Activated CD8-positive, alpha-beta T cell treated with anti-CD3 and anti-CD28 coated beads for 36 hours (primary cell): ENCODE measurements at places on chromosomes 4 and X. TPM values are rescaled to one million over a fixed set of nuclear protein-coding genes. Genes with fewer than 3 reads are reported as not detected.

The SHROOM4 gene
- not detected for total RNA-seq

The TGIF2LX gene
- not detected for total RNA-seq

The PDS5A gene
- 106 TPM for total RNA-seq

The ZXDB gene
- total RNA-seq: 6.6 TPM

The EVC2 gene
- 1.3 TPM for total RNA-seq

The LRCH2 gene
- not detected for total RNA-seq

The MRFAP1 gene
- 107 TPM for total RNA-seq

- no peaks in the 10 kb centered on the region for H3K4me1 ChIP-seq
- no peak overlapping the region for H3K4me3 ChIP-seq
Observed at GRCh38 chr4:23220911-23221310, 528.2 kb downstream of the GBA3 start.

DNA sequence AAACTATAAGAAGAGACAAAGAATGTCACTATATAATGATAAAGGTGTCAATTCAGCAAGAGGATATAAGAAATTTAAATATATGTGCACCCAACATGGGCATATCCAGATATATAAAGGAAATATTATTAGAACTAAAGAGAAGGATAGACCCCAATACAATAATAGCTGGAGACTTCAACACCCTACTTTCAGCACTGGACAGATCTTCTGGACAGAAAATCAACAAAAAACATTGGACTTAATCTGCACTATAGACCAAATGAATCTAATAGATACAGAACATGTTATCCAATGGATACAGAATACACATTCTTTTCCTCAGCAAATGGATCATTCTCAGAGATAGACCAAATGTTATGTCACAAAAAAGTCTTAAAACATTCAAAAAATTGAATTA is 327.7 kb downstream of the PPP1R2C start:
- no peak for DNase-seq
- no peak overlapping the region for H3K4me3 ChIP-seq
- H3K27ac ChIP-seq: no peak overlapping the region
- H3K36me3 ChIP-seq: no peaks in the 10 kb centered on the region
- H3K4me1 ChIP-seq: no peaks in the 10 kb centered on the region

DNA sequence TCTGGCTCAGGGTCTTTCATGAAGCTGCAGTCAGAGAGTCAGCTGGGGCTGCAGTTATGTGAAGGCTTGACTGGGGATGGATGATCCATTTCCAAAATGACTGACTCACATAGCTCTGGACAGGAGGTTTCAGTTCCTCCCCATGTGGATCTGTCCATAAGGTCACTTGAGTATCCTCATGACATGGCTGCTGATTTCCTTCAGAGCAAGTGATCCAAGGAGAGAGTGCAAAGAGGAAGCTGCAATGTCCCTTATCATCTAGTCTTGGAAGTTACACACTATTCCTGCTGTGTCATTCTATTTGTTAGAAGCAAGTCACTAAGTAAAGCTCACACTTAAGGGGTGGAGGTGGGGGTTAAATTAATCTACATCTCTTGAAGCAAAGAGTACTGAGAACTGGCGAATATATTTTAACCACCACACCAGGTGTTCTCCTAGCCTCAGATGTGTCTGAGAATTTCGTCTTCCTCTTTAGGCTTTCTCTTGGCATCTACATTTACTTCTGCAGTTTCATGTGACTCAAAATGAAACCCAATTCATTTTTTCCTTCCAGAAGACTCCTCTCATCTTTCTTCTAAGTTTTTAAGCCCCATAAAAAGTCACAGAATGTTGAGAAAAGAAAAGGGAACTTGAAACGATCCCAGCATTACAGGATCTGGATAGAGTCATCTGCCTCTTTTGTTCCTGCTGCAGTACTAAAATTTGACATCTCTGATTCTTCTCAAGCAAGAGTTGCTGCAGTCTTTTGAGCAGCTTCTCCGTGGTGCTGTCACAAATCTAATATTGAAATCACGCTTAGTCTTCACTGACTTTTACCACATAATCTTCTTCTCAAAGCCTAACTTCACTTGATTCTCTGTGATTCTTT is 3.8 kb upstream of the GRPR start:
- peaks cover 3% of the 10 kb centered on the region for H3K36me3 ChIP-seq
- H3K4me1 ChIP-seq: peaks cover 21% of the 10 kb centered on the region
- DNase-seq: no peak
- H3K27me3 ChIP-seq: peaks cover 14% of the 10 kb centered on the region
- H3K4me3 ChIP-seq: no peak overlapping the region
- no peak overlapping the region for H3K27ac ChIP-seq

- peak overlapping the region; percentile 99 for H3K27ac ChIP-seq
- DNase-seq: peak; percentile 71
- peaks cover 49% of the 10 kb centered on the region for H3K36me3 ChIP-seq
- peaks cover 15% of the 10 kb centered on the region for H3K4me1 ChIP-seq
Observed at GRCh38 chrX:71533851-71534561, 1.1 kb downstream of the OGT start.

DNA sequence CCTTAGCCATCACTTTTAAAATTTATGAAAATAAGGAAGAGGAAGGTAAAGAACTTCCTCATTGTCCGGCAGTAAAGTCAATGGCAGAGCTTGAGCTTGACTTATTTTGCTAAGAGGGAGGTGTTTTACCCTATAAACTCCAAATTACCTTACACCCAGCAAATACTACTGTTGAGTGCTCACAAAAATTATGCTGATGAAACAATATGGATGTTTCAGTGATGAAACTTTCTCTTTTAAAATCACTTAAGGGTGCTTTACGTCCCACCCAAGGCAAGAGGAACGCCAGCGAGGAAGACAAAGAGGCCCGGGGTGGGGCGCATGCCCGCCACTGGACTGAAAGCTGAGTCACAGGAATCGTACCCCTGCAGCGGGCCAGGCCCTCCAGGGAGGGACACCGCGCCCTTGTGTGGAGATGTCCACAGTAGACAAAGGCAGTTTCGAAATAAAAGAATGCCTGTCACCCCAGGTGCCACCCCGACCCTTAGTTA is 560 bp upstream of the TMSB4X start:
- peaks cover 53% of the 10 kb centered on the region for H3K36me3 ChIP-seq
- peak overlapping the region; percentile 95 for H3K27ac ChIP-seq
- DNase-seq: peak; percentile 72
- no peaks in the 10 kb centered on the region for H3K27me3 ChIP-seq
- peaks cover 10% of the 10 kb centered on the region for H3K4me1 ChIP-seq

DNA sequence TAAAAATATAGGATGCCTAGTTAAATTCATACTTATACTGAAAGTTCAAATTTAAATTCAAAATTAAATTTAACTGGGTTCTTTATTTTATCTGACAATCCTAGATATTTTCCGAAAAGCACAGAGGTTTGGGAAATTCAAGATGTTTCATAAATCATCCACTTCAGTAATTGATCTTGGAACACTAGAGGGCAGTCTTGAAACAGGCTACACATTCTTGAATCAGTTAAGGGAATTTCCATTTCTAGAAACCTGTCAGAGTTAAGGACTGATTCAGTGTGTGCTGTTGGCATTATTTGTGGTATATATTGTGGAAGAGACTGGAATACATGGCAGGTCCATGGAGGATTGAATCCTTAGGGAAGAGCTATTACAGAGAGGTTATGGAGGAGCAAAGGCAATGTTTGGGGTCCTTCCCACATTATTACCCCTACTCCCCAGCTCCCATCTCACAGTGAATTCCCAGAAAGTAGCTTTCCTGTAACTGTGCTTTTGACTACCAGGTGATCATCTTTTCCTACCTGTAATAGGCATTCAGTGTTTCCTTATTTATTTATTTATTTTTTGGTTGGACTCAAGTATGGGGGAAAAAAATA is 92.9 kb downstream of the EGF start:
- H3K27ac ChIP-seq: no peak overlapping the region
- DNase-seq: no peak
- H3K4me1 ChIP-seq: peaks cover 2% of the 10 kb centered on the region
- no peaks in the 10 kb centered on the region for H3K36me3 ChIP-seq
- H3K27me3 ChIP-seq: peaks cover 2% of the 10 kb centered on the region
- H3K4me3 ChIP-seq: no peak overlapping the region

- no peak overlapping the region for H3K4me3 ChIP-seq
- peaks cover 50% of the 10 kb centered on the region for H3K36me3 ChIP-seq
- H3K4me1 ChIP-seq: no peaks in the 10 kb centered on the region
Observed at GRCh38 chr4:98332017-98332416, 70.8 kb downstream of the RAP1GDS1 start.

- H3K4me3 ChIP-seq: no peak overlapping the region
- H3K36me3 ChIP-seq: peaks cover 2% of the 10 kb centered on the region
- DNase-seq: no peak
- H3K27me3 ChIP-seq: no peaks in the 10 kb centered on the region
- H3K4me1 ChIP-seq: no peaks in the 10 kb centered on the region
Observed at GRCh38 chr4:119570401-119570800, 58.2 kb downstream of the PDE5A start.

- peak; percentile 65 for DNase-seq
- H3K4me3 ChIP-seq: no peak overlapping the region
- peaks cover 3% of the 10 kb centered on the region for H3K27me3 ChIP-seq
- no peaks in the 10 kb centered on the region for H3K4me1 ChIP-seq
Observed at GRCh38 chrX:63250253-63250868, 100.8 kb downstream of the SPIN4 start.

DNA sequence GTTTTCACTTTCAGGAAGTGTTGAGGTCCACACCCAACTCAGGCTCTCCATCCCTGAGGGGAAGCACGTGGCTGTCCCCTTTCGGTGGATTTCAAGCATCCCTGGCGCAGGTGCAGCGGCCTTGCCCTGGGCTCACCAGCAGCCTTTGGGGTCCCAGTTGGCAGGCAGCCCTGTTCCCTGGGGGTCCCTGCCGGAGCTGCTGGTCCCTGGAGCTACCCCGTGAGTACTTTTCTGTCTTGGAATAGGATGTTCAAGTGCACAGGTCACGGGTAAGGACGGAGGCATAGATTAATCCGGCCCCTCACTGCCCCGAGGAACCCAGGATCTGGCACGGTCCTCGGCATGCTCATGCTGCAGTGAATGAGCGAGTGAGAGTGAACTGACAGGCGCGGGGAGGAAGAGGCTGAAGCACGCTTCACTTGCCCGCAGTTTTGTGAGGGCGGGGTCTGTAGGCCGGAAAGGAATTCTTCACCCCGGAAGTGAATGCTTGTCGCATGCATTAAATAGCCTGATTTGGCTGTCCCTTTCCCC is 117.2 kb upstream of the FAT1 start:
- H3K27me3 ChIP-seq: no peaks in the 10 kb centered on the region
- H3K4me3 ChIP-seq: no peak overlapping the region
- H3K36me3 ChIP-seq: no peaks in the 10 kb centered on the region
- H3K27ac ChIP-seq: no peak overlapping the region

DNA sequence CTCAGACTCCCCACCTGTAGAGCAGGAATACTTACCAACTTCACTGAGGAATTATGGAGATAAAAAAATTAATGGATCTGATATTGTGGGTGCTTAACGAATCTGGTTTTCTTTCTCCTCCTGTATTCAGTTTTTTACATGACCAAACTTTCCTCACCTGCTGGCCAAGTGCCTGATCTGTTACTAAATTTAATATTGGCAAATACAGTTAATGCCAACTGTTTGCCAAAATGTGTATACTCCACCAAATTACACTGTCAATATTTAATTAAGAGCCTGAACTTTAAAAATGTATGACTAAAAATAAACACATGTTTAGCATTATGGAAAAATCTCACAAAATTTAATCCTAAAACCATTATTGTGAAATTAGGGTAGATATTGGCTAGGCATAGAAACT is 3.3 kb downstream of the PGRMC2 start:
- H3K4me1 ChIP-seq: peaks cover 55% of the 10 kb centered on the region
- H3K4me3 ChIP-seq: no peak overlapping the region
- DNase-seq: no peak
- no peak overlapping the region for H3K27ac ChIP-seq
- peaks cover 46% of the 10 kb centered on the region for H3K36me3 ChIP-seq

GRCh38 chr4:10175626-10176025 is 59.0 kb upstream of the WDR1 start:
- no peaks in the 10 kb centered on the region for H3K36me3 ChIP-seq
- peaks cover 2% of the 10 kb centered on the region for H3K4me1 ChIP-seq
- no peak for DNase-seq
- no peak overlapping the region for H3K4me3 ChIP-seq
- no peaks in the 10 kb centered on the region for H3K27me3 ChIP-seq

DNA sequence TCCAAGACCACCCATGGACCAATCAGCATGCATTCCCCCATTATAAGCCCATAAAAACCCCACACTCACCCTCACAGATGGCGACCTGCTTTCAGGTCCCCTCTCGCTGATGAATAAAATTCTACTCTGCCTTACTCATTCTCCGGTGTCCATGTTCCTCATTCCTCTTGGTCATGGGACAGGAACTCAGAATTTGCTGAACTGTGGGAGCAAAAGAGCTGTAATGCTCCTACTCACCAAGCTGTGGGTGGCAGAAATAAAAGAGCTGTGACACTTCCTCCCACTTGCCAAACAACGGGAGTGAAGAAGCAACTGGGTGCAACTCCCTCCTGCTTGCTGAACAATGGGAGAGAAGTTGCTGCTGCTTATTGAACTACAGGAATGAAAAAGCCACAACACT is 168.5 kb upstream of the PCDH18 start:
- no peak overlapping the region for H3K4me3 ChIP-seq
- no peak for DNase-seq
- H3K27me3 ChIP-seq: no peaks in the 10 kb centered on the region

GRCh38 chrX:100995469-100995868 is 26.0 kb downstream of the ARL13A start:
- peak overlapping the region; percentile 72 for H3K27ac ChIP-seq
- DNase-seq: peak; percentile 60
- no peak overlapping the region for H3K4me3 ChIP-seq
- H3K27me3 ChIP-seq: no peaks in the 10 kb centered on the region

GRCh38 chr4:55173580-55173979 is 48.2 kb upstream of the KDR start:
- H3K4me1 ChIP-seq: peaks cover 1% of the 10 kb centered on the region
- H3K4me3 ChIP-seq: no peak overlapping the region
- no peak for DNase-seq

DNA sequence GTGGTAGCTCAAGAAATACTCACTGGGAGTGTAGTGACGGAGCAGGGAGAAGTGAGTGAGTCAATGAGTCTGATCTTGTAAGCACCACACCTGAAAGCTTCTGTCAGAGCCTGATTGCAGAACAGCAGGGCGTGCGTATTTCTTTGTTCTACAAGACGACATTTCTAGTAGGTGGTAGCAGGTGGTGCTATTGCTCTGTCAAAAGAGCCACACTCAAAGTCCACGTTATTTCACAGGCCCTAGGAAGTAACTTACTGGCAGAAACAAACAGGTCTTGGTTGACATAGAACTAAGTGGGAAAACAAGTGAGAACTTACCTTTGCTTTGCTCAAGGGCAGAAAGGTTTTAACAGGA is 46.4 kb upstream of the SPRY1 start:
- no peak overlapping the region for H3K4me3 ChIP-seq
- peaks cover 3% of the 10 kb centered on the region for H3K27me3 ChIP-seq
- peaks cover 8% of the 10 kb centered on the region for H3K4me1 ChIP-seq
- peak; percentile 8 for DNase-seq
